Neural crest cell (in vitro differentiated cells): ENCODE measurements at places on chromosomes 11 and 22. TPM values are rescaled to one million over a fixed set of nuclear protein-coding genes. Genes with fewer than 3 reads are reported as not detected.

DNA sequence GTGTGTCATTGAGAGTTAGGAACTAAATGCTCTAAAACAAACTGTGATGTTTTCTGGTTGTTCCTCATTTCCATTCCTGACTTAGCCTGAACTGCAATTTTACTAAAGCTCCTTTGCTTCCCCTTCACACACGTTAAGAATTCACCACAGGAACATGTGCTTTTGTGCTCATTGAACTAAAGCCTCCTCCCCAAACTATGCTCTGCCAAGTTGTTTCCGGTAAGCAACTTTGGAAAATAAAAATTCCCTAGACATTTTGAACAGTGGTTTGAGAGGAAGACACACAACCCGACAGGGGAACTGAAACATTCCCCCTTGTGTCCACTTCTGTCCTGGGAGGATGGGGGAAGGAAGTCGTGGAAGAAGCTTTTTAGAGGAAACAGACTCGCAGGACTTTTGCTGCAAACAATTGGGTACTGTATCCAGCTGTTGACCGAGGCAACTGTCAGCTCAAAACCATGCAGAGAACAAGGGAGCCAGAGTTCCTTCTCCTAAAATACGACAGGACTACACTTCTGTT lies 66.9 kb downstream of the GAB2 start:
- DNase-seq: no peak
- H3K27ac ChIP-seq: peak overlapping the region; percentile 85
- H3K36me3 ChIP-seq: peaks cover 7% of the 10 kb centered on the region
- H3K4me3 ChIP-seq: peak overlapping the region; percentile 25
- H3K4me1 ChIP-seq: peaks cover 51% of the 10 kb centered on the region
- no peaks in the 10 kb centered on the region for H3K27me3 ChIP-seq

DNA sequence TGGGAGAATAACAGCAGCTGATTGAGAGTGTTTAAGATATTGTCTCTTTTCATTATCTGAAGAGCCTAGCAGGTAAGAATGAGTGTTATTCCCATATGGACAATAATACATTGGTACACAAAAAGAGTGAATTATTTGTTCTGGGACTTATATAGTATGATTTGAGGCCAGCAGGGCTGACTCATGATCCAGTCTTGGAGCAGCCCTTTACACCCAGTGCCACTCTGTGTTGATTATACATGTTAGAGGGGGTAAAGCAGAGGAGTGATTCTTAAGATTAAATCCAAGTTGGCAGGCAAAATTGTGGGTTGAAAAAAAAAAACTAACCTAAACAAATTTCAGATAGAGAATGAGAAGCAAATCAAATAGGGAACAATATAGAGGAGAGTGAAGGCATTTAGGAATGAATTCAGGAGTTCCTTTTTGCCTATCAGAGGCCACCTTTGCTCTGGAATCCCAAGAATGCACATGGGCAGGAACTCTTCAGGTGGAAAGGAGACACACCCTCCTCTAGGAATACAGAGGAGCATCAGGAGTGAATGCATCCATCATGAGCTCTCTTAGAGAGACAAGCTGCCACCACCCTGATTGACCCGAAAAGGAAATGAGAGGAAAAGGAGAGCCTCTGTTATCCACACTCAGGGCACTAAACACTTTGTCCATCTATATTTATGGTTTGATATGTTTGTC lies 19.2 kb upstream of the MRGPRX1 start:
- DNase-seq: no peak
- H3K4me1 ChIP-seq: no peaks in the 10 kb centered on the region
- no peaks in the 10 kb centered on the region for H3K36me3 ChIP-seq

GRCh38 chr22:43750751-43751150 lies 61.4 kb downstream of the EFCAB6 start:
- H3K27ac ChIP-seq: no peak overlapping the region
- DNase-seq: no peak
- no peaks in the 10 kb centered on the region for H3K36me3 ChIP-seq
- no peaks in the 10 kb centered on the region for H3K4me1 ChIP-seq
- peaks cover 10% of the 10 kb centered on the region for H3K27me3 ChIP-seq

- peaks cover 8% of the 10 kb centered on the region for H3K36me3 ChIP-seq
- no peak overlapping the region for H3K27ac ChIP-seq
- no peak overlapping the region for H3K4me3 ChIP-seq
Measured at GRCh38 chr11:110053848-110054414, 39.3 kb upstream of the ZC3H12C start.

The TREH gene
- not detected in 2 replicates for total RNA-seq

The IRAG1 gene
- 5.4 and 6.1 TPM in 2 replicates for total RNA-seq

The CHADL gene
- total RNA-seq: 0.61 and 1.8 TPM in 2 replicates

The MS4A8 gene
- total RNA-seq: not detected in 2 replicates

The JRKL gene
- total RNA-seq: 8.2 and 8.9 TPM in 2 replicates
